HT-29 (cell line): ENCODE measurements at places on chromosomes 7 and 10.

- DNase-seq: no peak
Measured at GRCh38 chr10:85611746-85612377, 754.7 kb downstream of the GRID1 start.

DNA sequence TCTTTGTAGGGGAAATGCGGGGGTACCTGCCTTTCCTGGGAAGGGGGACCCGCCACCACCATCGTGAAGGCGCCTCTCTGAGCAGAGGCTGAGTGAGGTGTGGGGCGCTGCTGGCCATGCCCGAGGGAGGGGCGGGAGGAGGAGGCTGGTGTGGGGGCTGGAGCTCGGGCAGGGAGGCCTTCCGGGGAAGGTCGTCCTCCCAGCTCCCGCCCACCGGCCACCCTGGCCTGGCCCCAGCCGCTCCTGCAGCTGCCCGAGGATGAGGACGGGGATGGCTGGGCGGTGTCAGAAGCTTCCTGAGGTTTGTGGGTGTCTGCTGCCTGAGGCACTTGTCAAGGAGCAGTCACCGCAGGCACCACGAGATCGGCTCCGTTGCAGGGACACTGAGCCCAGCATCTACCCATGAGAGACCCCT, 11.4 kb downstream of the PWWP2B start:
- DNase-seq: peak; percentile 66

DNA sequence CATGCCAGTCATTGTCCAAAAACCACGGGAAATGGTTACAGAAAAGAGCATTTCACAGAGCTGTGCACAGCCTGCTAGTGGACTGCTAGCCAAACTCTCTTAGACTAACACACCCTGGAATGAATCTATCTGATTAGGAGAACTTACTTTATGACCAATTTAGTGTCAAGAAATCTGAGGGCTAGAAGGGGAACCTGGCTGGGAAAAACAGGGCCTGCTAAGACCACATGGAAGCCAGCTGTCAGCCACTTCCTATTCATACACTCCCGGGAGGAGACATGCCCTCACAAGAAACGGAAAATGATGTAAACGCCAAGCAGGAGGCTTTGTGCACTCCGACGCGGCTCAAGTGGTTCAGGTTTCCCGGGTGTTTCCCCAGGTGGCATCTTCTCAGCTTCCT, 54.8 kb downstream of the MPP7 start:
- DNase-seq: no peak

DNA sequence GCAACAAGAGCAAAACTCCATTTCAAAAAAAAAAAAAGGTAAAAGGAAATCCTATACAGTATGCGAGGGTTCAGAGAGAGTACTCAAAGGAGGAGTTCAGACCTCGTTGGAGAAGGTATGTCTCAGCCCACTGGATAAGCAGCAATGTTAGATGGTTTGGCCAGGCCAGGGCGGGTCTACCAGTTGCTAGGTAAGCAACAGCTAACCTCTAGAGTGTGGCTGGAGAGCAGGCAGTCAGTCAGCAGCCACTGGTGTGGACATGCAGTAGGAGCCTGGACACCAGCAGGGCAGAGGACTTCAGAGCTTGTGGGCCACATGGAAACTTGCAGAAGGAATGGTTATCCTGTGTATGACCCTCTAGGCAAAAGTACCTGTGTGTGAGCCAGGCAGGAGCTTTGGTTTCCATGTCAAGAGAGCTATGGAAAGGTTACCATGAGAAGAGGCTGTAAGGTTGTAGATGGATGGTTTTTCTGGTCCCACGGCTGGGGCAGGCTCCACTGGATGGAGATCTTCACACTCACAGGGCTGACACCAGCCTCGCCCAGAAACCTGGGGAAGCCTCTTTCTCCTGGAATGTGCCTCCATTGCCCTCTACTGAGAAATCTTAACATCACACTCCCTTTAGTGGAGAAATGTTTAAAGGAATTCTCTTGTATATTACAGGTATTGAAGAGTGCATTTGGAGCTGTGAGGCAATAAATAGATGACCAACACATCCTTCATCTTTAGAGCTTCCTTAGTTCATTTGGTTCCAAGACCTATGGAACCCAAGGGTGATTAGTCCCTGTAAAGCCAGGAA, 63.6 kb downstream of the CCDC186 start:
- peak; percentile 71 for DNase-seq

GRCh38 chr10:107163076-107163855, 1.2 kb downstream of the SORCS1 start:
- no peak for DNase-seq

DNA sequence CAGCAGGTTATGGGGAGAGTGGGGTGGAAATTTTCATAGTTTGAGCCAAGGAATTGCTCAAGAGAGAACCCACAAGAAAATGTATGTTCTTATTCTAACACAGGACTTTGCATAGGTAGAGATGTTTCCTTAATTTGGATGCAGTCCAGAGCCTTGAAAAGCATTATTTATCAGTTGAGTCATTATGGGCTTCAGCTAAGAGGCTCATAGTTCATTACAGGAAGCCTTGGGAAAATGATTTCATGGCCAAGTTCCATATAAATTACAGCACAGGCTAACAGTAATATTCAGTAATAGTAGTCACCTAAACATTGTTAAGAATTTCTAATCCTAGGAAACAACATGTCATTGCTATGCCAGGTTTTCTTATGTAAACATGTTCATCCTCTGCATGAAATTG, 131.1 kb upstream of the PTPRZ1 start:
- DNase-seq: peak; percentile 15

GRCh38 chr10:61990761-61991135, 89.2 kb downstream of the ARID5B start:
- DNase-seq: no peak

GRCh38 chr10:70498970-70499835, 20.6 kb downstream of the PALD1 start:
- no peak for DNase-seq

DNA sequence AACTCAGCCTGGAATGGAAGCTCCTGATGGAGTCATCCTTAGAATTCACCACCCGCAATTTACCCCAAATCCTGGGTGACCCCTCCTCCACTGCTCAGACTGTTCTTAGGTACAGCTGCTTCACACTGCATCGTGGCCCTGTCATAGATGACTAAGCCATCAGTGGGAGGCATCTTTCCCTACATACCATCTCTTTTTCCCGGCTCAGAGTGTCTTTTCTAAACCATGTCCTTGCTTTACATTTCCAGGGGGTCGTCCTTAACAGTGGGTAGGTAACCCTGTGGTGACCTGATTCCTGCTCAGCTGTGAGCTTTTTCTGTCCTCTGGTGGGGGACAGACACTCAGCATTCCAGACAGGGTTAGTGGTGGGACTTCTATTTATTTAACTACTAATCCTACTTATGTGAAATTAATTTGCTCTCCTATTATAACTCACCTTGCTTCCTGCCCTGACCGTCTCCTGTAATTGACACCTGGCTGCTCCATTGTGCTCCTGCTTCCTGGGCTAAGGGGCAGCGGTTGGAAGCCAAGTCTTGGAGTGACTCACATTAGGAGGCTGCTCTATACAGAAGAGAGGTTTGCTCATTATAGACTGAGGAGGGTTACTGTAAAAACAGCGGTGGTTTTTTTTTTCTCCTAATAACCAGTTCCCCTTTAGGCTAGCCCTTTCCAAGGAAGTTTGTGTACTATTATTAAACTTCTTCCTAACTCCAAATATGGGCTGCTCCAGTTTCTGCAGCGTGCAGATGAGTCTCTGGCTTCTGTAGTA, 40.6 kb downstream of the PYROXD2 start:
- DNase-seq: no peak

DNA sequence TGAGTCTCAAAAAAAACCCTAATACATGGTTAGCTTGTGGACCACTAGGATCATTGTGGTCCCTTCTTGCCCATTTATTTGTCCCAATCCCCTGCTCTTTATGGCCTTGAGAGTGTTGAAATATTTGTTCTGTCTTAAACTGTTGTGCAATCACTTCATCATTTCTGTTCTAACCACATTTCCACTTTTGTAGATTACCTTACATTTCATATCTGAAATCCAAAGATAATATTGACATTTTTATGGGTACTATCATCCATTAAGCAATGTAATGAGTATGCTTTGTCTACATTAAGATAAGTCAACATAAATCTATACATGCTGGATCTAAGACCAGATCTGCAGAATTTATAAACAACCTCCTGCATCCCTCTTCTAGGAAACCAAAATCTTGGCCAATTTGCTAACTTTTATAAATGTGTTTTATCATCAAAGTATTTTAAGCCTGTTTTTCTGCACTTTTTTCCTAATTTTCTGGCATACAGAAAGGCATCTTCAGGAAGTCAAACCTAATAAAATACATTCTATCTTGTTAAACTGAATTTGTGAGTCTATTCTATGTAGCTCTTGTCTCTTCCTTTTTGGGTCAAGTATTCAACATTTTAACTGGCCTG, 359.4 kb upstream of the CELF2 start:
- DNase-seq: no peak

- DNase-seq: no peak
Measured at GRCh38 chr7:28383975-28384374, 28.3 kb upstream of the CREB5 start.

DNA sequence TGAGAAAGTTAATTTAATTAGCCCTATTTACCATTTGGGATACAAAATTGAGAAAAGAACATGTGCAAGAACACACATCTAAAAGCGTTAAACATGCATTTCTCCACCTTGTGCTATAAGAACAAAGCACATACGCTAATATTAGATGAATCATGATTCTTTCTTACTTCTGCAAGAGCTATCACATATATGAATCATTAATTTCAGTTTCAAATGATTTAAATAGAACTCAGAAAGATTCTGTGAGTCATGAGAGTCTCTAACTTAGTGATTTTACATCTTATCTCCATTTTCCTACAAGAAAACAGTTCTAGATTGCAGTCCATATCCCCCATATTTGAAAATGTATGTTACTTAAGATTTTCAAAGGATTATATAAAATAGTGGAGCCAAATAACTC, 173.9 kb downstream of the RNLS start:
- DNase-seq: no peak

DNA sequence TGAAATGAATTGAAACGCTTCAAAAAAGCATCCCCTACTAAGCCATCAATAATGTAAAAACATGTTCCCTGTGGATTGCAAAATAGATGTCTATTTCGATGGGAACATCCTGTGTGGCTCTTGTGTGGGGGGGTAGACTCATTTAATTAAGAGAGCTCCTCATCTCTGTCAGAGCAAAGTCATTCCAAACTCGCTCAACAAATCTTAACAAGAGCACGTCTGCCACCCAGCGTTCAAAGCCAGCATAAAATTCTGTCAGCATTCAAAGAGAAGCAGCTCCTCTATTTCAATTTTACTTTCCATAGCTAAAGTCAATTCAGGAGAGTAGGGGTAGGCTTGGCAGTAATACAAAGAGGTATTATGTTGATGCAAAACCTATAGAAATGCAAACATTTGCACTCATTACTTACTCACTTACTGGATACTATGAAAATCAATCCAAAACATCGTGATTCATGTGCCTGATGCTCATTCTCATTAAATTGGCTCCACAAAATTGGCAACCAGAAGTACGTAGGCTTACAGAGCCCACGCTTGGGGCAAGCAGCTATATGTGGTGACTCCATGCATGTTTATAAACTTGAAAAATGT, 114.9 kb downstream of the IPMK start:
- peak; percentile 88 for DNase-seq

DNA sequence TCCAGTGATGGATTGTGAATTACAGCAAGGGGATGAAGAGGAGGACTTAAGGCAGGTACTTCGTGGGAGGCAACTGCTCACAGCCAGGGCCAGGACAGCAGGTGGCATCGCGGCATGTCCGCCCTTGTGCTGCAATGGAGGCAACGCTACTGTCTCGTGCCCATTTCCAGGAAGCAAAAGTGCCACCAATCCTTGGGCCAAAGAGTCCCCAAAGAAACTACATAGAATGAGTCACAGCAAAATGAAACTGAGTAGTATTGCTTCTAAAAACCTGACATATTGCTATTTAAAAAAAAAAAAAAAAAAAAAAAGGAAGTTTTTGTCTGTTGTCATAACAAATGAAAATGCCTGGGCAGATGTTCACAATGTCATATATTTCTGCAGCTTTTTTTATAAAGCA, 46.6 kb downstream of the RSU1 start:
- DNase-seq: no peak

DNA sequence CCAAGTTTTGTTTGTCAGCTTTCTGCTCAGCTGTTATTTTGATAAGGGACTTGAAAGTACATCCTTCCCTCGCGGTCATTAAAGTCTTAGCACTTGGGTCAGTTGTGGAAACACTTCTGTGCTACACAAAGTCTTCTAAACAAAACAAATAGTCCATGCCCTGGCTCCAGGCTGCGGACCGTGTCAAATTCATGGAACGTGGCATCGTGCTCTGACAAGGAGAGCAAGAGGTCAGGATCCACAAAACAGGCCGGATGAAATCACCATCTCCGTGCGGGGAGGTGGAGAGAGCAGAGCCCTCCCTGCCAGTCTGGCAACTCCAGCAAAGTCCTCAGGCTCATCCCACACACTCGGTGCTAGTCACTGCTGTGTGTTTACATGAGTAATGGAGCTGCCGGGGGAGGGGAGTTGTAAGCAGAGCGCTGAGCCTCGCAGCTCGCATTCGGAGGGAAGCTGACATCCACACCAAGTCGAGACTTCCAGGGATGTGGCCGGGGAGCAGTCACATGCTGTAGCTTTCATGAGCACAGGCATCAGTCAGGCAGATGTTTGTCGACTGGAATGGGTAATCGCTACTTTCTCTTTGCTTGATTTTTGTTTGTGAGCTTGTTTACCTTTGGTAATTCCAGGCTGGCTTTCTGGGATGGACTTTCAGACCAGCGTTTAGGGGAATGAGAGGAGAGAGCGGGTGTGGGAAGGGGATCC, 147.6 kb downstream of the ARID5B start:
- peak; percentile 79 for DNase-seq

GRCh38 chr7:33446551-33446950, 317.2 kb downstream of the BBS9 start:
- no peak for DNase-seq

DNA sequence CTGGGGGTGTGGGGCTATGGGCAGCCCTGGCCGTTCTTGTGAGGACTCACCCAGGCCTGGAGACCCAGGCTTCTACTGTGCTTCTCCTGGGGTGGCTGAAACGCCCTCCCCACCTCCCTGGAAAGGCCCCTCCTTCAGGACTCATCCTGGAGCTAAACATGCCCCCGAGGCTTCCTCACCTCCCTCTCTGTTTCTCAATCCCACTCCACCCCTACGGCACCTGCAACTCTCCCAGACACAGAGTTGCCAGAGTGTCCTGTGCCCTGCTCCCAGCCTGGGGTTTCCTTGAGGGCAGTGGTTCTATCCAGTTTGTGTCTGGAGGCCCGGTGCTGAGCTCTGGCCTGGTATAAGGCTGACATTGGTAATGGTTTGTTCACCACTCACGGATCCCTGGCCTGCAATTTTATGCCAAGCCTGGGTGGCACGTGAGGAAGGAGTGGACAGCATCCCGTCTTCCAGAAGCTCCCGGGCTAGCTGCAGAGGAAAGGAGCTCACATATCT, 68.0 kb downstream of the GRID1 start:
- DNase-seq: no peak

GRCh38 chr10:93106631-93107072, 33.0 kb downstream of the CYP26A1 start:
- no peak for DNase-seq
